ENCODE measurements at places on chromosomes 1 and 21.
A peak's percentile ranks its signal among the peaks of the same experiment; 100 is the strongest.

- DNase-seq: peak; percentile 59
Observed at GRCh38 chr1:154955039-154955717, 721 bp downstream of the PBXIP1 start.

GRCh38 chr21:16942703-16943102, 570.1 kb upstream of the CXADR start:
- no peak for DNase-seq

- DNase-seq: no peak
Observed at GRCh38 chr1:29821605-29822004, 585.3 kb downstream of the PTPRU start.

- DNase-seq: peak; percentile 47
Observed at GRCh38 chr1:98702976-98703375, 41.5 kb downstream of the SNX7 start.

DNA sequence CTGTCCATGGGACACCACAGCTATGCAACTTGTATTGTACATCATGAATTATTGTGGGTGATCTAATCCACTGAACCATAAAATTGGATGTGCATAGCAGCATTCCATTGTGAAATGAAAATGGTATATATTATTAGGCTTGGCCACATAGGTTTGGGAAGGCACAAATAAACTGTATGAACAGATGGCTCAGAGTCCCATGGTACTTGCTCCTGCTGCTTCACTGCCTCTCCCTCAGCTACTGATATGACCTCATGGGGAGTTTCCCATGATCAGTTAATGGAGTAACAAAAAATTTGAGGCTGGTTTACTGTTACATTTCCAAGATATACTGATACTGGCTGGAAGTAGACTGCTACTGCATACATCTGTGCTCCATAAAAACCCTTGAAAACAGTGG, 152.7 kb upstream of the NEGR1 start:
- peak; percentile 8 for DNase-seq

- no peak for DNase-seq
Observed at GRCh38 chr1:221880182-221880581, 138.3 kb upstream of the DUSP10 start.

- peak; percentile 25 for DNase-seq
Observed at GRCh38 chr1:95650631-95651030, 416.6 kb downstream of the RWDD3 start.

DNA sequence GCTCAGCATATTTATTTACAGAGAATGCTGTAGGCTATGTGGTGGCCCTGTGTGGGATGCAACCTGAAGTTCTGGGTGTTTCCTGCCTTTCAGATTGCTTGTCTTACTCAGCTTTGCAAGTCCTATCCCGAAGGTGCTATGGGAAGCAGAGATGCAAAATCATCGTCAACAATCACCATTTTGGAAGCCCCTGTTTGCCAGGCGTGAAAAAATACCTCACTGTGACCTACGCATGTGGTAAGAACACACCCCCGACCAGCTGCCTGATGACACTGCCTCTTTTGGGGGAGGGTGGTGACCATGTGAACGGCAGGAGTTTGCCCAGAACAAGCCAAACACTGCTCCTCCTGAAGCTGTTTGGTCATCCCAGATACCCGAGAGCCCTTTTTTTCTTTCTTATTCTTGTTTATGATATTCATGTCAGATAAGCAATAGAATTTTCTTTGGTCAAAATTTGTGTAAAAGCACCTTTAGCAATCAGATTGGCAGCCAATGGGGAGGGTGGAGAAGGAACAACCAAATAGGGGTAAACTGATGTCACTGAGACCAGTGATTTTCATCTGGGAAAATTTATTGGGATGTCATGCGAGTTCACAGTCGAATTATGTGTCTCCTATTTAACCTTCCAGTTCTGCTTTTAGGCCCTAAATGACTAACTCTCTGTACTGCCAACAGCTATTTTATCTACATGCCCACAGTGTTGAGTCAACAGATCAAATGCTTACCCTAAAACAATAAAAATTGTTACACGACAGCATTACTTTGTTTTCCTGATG, 82.6 kb downstream of the EVA1C start:
- peak; percentile 54 for DNase-seq

GRCh38 chr1:22971611-22972405, 858 bp downstream of the LACTBL1 start:
- DNase-seq: no peak

DNA sequence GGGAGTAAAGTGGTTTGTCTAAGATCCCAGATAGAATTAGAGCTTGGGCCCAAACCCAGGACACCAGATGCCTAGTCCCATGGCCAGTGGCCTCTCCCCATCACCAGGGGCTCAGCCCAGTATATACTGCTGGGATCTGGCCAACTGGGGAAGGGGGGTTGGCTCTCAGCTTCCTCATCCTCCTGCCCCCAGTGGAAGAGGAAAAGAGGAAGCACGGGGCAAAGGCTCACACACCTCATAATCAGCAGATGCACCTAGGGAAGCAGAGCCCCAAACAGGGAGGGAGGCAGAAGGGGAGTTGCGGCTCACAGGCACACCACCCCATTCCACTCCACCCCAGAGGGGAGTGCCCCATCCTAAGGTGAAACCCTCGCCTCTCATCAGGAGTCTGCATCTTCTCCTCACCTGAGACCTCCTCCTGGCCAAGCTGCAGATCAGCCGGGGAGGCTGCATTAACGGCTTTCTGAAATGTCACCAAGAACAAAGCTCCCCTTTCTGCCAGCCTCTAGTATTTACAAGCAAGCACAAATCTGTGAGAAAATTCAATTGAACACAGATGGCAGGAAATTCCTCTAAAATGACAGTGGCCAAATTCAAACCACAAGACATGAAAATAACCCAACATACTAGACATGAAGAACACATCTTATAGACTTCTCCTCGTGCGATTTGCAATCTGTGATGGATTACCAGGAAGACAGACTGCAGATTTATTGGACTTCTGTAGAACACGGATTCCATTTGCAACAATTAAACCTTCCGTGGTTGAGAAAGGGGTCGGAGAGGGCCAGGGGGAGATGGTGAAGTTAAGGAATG, 82.8 kb downstream of the GLIS1 start:
- peak; percentile 94 for DNase-seq

- no peak for DNase-seq
Observed at GRCh38 chr1:95778217-95778616, 544.2 kb downstream of the RWDD3 start.

DNA sequence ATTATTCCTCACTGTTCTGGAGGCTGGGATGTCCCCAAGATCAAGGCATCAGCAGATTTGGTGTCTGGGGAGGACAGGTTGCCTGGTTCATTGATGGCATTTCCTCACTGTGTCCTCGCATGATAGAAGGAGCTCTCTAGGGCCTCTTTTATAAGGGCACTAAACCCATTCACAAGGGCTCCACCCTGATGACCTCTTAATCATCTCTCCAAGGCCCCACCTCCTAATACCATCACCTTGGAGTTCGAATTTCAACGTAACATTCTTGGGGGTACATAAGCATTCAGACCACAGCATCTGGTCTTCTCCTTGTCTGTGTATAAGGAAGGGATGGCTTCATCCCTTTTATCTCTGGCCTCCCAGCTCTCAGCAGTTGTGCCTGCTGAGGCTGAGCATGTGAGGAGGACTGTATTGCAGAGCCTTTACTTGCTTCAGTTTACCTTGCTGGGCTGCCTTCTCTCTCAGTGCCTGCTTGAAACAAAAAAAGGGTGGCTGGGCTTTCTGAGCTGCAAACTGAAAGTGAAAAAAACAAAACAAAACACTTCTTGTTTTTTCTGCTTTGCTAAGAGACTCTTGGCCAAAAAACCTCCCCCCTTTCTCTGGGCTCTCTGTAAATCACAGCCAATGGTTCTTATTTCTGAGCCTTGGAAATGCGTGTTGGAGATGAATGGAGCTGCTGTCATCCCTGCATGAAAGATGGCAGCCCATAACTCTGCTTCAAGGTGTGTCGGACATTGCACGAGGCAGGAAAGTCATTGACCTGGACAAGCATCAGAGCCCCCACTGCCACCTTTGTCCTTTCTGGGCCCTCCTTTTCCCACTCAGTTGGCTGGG, 75.8 kb downstream of the RHOU start:
- DNase-seq: no peak

GRCh38 chr1:24904731-24905354, 25.2 kb downstream of the RUNX3 start:
- DNase-seq: no peak

- DNase-seq: peak; percentile 74
Observed at GRCh38 chr1:201750934-201751333, 78.0 kb upstream of the IPO9 start.

DNA sequence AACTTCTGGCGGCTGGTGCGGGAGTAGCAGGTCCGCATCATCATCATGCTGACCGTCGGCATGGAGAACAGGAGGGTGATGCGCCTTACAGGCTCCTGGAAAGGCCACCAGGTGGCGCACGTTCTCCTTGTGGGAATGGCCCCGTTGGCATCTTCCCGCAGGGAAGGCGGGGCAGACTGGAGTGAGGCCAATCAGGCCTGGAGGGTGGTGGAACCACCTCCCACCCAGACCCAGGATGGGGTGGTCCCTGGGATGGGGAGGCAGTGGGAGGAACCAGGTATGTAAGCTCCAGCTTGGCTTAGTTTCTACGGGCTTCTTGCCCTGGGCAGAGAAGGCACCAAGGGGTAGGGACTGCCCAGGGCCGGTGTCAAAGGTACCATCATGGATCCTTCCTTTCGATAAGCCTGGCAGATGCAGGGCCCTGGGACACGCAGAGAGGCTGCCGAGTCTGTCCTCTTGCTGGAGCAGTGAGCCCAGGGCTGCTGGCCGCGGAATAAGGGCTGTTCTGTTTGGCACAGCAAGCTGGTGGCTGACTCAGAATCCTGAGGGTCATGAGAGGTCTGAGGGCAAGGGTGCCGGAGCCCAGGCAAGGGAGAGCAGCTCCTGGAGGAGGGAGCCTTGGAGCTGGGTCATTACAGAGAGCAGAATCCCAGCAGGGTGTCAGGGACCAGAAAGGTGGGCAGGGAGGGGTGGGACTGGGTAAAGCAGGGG, 8.7 kb upstream of the LGR6 start:
- DNase-seq: peak; percentile 82

GRCh38 chr1:75554870-75555269, 56.0 kb downstream of the SLC44A5 start:
- DNase-seq: no peak

- DNase-seq: no peak
Observed at GRCh38 chr1:51551848-51552296, 32.8 kb upstream of the EPS15 start.

DNA sequence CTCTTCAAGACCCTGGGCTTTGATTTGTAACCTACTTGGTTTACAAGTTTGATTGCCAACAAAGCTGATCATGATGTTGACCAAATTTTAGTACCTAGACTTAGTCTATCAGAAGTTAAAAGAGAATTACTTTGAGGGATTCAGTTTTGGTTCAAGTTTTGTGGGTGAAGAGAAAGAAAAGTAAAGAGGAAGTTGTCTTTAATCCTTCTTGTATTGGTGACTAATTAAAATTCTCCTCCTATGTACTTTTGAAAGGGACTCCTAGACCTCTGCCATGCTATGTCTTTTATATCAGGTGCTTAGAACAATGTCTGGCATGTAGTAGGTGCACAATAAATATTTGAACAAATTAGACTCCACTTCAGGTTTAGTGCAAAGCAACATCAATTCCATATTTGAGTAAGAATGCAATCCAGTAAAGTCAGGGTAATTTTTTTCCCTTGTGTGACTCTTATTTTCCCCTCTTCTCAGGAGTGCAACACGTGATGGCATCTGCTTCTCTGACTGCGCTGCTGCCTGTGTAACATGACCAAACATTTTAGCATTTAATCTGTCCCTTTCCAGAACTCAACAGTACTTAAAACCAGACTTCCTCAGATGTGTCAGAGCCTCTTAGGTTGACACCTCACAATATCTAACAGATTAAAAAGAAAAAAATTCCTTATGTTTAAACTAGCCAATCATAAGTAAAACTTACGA, 41.1 kb upstream of the KCNQ4 start:
- DNase-seq: no peak

- DNase-seq: no peak
Observed at GRCh38 chr21:31110430-31110829, 72.2 kb upstream of the KRTAP19-8 start.

GRCh38 chr1:104797982-104798381, 1048.3 kb downstream of the AMY1C start:
- DNase-seq: no peak

DNA sequence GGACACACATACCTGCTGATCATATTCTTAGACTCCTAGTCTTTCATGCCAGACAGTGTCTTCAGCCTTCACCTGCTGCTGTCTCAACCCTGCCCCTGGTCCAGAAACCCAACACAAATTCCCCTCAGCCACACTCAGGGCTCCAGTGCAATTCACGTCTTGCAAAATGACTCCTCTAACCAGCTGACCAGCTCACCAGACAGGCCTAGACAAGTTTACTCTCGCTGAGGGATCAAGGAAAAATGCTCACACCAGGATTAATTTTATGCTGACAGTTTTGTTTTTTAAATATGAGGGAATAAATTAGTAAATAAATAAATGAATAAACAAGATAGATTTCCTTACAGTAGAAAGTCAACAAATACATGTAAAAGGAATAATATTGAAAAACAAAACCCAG, 28.5 kb downstream of the CCDC185 start:
- no peak for DNase-seq

GRCh38 chr21:43905726-43906455, 40.9 kb downstream of the AGPAT3 start:
- DNase-seq: no peak

GRCh38 chr1:163191301-163191700, 11.4 kb downstream of the RGS5 start:
- no peak for DNase-seq

GRCh38 chr1:24717887-24718650, 27.2 kb upstream of the CLIC4 start:
- DNase-seq: no peak

DNA sequence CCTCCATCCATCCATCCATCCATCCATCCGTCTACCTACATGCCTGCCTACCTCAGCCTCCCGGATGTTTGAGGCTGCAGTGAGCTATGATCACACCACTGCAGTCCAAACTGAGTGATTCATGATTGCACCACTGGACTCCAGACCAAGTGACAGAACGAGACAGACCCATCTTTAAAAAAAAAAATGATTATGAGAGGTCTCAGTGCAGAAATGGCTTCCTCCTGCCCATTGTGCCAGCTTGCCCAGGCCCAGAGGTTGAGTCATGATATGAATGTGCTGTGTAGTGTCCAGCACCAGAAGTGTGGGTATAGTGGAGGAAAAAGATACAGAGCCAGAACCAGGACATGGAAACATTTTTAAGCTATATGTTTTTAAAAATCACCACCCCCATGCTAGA, 149.9 kb downstream of the KIF26B start:
- no peak for DNase-seq

DNA sequence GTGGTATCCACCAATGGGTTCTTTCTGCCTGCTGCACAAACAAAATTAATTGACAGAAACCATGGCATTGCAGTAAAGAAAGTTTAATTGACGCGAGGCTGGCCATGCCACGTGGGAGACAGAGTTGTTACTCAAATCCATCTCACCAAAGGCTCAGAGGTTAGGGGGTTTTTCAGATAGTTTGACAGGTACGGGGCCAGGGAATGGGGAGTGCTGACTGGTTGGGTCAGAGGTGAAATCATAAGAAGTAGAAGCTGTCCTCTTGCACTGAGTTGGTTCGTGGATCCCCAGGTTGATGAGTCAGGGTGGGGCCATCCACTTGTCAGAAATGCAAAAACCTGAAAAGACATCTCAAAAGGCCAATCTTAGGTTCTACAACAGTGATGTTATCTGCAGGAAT, 941 bp upstream of the TBCE start:
- no peak for DNase-seq
